ENCODE measurements at places on chromosomes 11 and 22.
A peak's percentile ranks its signal among the peaks of the same experiment; 100 is the strongest.

GRCh38 chr11:76096552-76096951 lies 109.8 kb downstream of the WNT11 start:
- no peak for DNase-seq

GRCh38 chr11:72589802-72590761 lies 84.1 kb downstream of the PDE2A start:
- peak; percentile 63 for DNase-seq

GRCh38 chr11:129729216-129729615 lies 86.4 kb upstream of the TMEM45B start:
- DNase-seq = no peak

- DNase-seq = no peak
Measured at GRCh38 chr11:20238712-20239111, 78.4 kb upstream of the DBX1 start.
